ENCODE measurements at places on chromosomes 3 and 15. TPM values are rescaled to one million over a fixed set of nuclear protein-coding genes. Genes with fewer than 3 reads are reported as not detected.

ZDHHC19 gene
- polyA plus RNA-seq = not detected

ARGFX gene
- not detected for polyA plus RNA-seq

BUB1B gene
- 18.5 TPM for polyA plus RNA-seq

CACNA2D3 gene
- polyA plus RNA-seq = 0.05 TPM

LEKR1 gene
- 0.03 TPM for polyA plus RNA-seq

STRIT1 gene
- polyA plus RNA-seq = not detected

WWTR1 gene
- 76.3 TPM for polyA plus RNA-seq

RHOV gene
- 0.90 TPM for polyA plus RNA-seq

SLCO3A1 gene
- polyA plus RNA-seq = 44.6 TPM

IL17RD gene
- polyA plus RNA-seq = 5.4 TPM

KLHL40 gene
- not detected for polyA plus RNA-seq

LRRK1 gene
- polyA plus RNA-seq = 7.7 TPM

ABI3BP gene
- 0.24 TPM for polyA plus RNA-seq

CCR5 gene
- not detected for polyA plus RNA-seq

CPLX3 gene
- polyA plus RNA-seq = not detected

STRA6 gene
- polyA plus RNA-seq = 0.15 TPM

SPINK8 gene
- not detected for polyA plus RNA-seq

CD276 gene
- polyA plus RNA-seq = 128 TPM

ALS2CL gene
- 59.4 TPM for polyA plus RNA-seq

RASGRF1 gene
- polyA plus RNA-seq = 1.1 TPM

P2RY14 gene
- not detected for polyA plus RNA-seq

UROC1 gene
- not detected for polyA plus RNA-seq

KATNBL1 gene
- polyA plus RNA-seq = 15.4 TPM

TMC3 gene
- not detected for polyA plus RNA-seq

LARP6 gene
- 39.1 TPM for polyA plus RNA-seq

CNTN4 gene
- polyA plus RNA-seq = not detected

PYGO1 gene
- polyA plus RNA-seq = 0.19 TPM

HHLA2 gene
- polyA plus RNA-seq = not detected

ALAS1 gene
- polyA plus RNA-seq = 49.2 TPM

SUSD5 gene
- 0.36 TPM for polyA plus RNA-seq

LAMB2 gene
- 150 TPM for polyA plus RNA-seq

WDR72 gene
- 0.01 TPM for polyA plus RNA-seq

ZNF774 gene
- polyA plus RNA-seq = 2.2 TPM

TEX264 gene
- polyA plus RNA-seq = 69.5 TPM

GABRB3 gene
- not detected for polyA plus RNA-seq

MYZAP gene
- 1.0 TPM for polyA plus RNA-seq

WNT5A gene
- 6.8 TPM for polyA plus RNA-seq

FEZF2 gene
- polyA plus RNA-seq = not detected

GLT8D1 gene
- 64.9 TPM for polyA plus RNA-seq

GPR87 gene
- 88.9 TPM for polyA plus RNA-seq
